Keratinocyte (primary cell): ENCODE measurements at places on chromosomes 5 and 9. TPM values are rescaled to one million over a fixed set of nuclear protein-coding genes. Genes with fewer than 3 reads are reported as not detected.
A peak's percentile ranks its signal among the peaks of the same experiment; 100 is the strongest.

- H3K36me3 ChIP-seq, result no peaks in the 10 kb centered on the region
- H3K4me3 ChIP-seq, result no peak overlapping the region
- H3K4me1 ChIP-seq, result no peaks in the 10 kb centered on the region
- DNase-seq, result no peak
Observed at GRCh38 chr5:174410716-174411478, 313.5 kb upstream of the MSX2 start.

DNA sequence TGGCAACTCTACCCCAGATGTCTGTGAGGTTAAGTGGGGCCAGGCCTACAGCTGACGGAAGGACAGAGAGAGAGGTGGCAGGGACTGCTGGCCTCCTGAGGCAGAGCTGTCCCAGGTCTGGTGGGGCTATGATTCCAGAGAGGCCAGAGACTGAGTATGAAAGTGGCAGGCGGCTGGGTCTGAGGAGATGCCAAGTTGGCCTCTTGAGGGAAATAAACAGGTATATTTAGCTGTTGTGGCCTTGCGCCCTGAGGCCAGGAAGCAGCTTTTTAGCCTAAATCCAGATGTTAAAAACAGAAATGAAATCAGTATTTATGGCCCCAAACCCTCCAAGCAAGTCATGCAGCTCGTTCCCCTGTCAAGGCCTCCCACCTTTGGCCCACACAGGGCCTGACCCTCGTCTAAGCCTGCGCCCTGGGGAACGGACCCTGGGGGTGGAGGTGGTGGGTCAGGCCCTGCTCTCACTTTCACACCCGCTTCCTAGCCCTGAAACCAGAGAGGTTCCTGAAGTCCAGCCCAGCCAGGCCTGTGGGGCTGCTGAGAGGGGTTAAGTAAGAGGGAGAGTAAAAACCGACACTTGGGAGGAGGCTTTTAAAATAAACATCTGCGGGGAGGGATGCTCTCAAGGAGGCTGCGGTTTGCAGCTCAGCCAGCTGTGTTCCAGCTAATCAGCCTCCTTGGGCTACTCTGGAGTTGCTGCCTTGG lies 18.7 kb downstream of the PCDHGC5 start:
- H3K4me1 ChIP-seq, result peaks cover 13% of the 10 kb centered on the region
- H3K36me3 ChIP-seq, result peaks cover 19% of the 10 kb centered on the region
- no peak for DNase-seq
- H3K27ac ChIP-seq, result no peak overlapping the region
- no peak overlapping the region for H3K4me3 ChIP-seq

DNA sequence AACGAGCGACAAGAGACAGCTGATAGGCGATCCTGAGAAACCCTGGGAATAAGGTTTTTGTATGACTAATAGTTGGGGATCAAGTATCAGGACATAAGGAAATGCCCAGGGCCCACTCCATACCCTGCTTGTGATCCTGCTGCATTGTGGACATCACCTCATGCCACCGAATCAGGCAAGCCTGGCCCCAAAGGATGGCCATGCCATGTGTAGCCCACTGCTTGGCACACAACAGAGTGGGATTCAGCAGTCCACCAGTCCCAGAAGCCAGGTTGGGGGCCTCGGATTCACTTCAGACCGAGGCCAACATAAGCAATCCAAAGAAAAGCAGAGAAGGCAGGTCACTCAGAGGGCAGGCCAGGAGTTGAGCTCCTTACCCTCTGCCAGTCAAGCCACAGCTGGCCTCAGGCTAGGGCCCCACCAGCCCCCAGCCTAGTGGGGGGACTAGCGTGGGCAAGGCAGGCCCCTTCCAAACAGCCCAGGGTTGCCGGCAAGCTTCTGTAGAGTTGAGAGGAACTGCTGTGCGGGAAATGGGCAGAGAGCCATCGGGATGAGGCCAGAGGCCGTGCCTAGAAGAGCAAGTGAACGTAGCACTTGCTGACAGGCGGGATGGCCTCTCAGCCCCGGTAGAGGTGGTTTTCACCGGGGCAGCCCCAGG lies 5.0 kb downstream of the NOP16 start:
- no peak for DNase-seq
- H3K27me3 ChIP-seq, result no peaks in the 10 kb centered on the region
- peaks cover 41% of the 10 kb centered on the region for H3K36me3 ChIP-seq

DNA sequence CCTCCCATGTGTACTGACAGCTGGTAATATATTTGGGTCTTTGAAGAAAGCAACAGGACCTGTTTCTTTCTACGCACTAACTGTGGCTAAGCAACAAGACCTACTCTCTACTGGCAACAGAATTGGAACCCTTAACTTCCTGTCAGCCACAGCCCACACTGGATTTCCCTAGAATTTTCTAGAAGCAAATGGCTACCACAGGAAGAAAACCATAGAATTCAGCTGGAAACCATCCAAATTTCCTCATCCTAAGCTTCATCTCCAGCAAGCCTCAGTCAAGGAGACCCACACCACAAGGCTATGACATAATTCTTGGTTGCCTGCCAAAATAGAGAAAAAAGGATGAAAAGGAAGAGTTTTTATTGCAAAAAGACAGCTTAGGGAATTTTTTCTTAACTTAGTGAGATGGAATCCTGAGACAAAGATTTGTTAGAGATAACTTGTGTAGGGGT lies 171.8 kb upstream of the TNC start:
- H3K27me3 ChIP-seq, result no peaks in the 10 kb centered on the region
- no peaks in the 10 kb centered on the region for H3K36me3 ChIP-seq
- DNase-seq, result no peak
- peaks cover 19% of the 10 kb centered on the region for H3K4me1 ChIP-seq
- H3K27ac ChIP-seq, result no peak overlapping the region
- H3K4me3 ChIP-seq, result no peak overlapping the region

The PAX5 gene
- polyA plus RNA-seq, result not detected in 3 replicates

DNA sequence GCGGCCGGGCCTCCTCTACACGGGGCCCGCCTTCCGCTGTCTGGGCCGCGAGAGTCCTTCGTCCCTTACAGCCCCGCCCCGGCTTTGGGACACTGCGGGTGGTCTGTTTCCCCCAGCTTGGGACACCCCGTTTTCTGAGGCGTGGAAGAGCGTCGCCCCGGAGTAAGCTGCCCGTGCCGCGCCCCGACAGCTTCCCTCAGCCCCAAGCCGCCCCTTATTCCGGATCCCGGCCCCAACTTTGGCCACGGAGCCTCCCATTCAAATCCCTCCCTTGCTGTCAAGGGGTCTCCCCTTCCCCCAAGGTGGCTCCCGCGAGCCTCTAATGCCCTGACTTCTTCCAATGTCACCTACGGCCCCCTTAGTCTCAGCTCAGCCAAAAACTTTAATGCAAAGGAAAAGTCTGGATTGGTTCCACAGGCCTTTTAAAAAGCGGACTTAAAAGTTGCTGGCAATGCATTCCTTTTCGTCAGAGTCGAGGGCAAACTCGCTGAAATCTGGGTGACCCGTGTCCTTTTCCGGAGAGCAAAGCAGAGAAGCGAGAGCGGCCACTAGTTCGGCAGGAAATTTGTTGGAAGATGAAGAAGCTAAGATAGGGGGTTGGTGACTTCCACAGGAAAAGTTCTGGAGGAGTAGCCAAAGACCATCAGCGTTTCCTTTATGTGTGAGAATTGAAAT lies 19.8 kb downstream of the EXOSC2 start:
- H3K36me3 ChIP-seq, result no peaks in the 10 kb centered on the region
- H3K4me1 ChIP-seq, result peaks cover 15% of the 10 kb centered on the region
- H3K27ac ChIP-seq, result peak overlapping the region; percentile 91
- DNase-seq, result no peak

The ARID3C gene
- 0.03 to 0.05 TPM in 2 of 3 replicates, not detected in the other for polyA plus RNA-seq

DNA sequence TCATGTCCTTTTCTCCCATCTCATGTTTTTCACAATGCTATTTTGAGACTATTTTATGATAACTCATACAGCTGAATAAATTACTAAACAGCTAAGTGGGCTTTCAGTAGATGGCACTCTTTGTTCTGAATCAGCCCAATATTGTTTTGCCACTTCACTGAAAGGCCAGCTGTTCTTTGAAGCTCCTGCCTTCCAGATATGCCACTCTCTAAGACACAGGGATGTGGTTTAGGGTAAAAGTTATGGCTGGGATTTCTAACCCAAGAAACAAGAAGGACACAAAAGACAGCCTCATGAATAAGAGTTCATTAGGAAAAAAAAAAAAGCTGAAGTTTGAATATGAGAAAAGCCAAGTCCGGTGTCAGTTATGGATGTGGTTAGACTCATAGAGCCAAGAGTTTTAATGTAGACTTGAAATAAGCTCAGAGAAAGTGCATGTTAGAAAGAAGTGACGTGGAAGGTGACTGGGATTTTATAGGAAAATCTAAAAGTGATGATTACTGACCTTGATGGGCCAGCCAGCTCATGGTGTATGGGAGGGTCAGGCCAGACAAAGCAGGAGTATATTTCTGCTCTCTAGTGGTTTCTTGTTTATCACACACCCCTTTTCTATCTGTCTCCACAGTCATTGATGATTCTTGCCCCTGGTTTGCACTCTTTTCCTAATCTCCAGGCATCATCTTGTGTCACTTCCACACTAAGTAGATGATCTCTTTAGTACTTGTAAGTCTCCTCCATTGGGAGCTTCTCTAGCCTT lies 488.5 kb downstream of the NR2F1-AS1 start:
- no peaks in the 10 kb centered on the region for H3K36me3 ChIP-seq
- no peak overlapping the region for H3K4me3 ChIP-seq
- H3K27ac ChIP-seq, result no peak overlapping the region
- no peaks in the 10 kb centered on the region for H3K27me3 ChIP-seq
- no peak for DNase-seq

GRCh38 chr5:64587370-64587769 lies 81.6 kb downstream of the RGS7BP start:
- no peaks in the 10 kb centered on the region for H3K36me3 ChIP-seq
- no peak overlapping the region for H3K4me3 ChIP-seq
- H3K27me3 ChIP-seq, result no peaks in the 10 kb centered on the region
- DNase-seq, result no peak
- H3K4me1 ChIP-seq, result no peaks in the 10 kb centered on the region
- no peak overlapping the region for H3K27ac ChIP-seq

DNA sequence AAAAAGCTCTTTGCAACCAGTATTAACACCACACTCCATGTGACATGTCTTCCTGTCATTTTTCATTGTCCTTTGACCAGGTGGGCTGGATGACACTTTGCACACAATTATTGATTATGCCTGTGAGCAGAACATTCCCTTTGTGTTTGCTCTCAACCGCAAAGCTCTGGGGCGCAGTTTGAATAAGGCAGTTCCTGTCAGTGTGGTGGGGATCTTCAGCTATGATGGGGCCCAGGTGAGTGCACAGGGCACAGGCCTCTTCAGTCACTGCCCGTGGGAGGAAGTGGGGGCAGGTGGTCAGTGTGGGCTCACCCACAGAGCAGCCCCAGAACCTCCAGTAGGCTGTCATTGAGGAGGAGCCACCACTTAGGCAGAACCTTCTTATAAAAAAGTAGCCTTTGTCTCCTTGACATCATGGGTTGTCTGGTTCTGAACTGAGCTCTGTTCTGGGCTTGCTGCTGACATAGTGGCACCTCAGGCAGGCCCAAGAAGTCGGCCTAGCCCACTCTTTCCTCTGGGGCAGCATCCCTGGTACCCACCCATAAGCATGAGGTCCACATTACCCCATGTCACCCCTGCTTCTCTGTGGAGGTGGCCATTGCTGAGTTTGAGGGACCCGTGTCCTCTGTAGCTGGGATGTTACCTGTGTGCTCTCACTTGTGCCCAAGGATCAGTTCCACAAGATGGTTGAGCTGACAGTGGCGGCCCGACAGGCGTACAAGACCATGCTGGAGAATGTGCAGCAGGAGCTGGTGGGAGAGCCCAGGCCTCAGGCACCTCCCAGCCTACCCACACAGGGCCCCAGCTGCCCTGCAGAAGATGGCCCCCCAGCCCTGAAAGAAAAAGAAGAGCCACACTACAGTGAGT lies 39.3 kb downstream of the SECISBP2 start:
- DNase-seq, result no peak
- no peak overlapping the region for H3K4me3 ChIP-seq
- H3K36me3 ChIP-seq, result peaks cover 34% of the 10 kb centered on the region
- H3K27me3 ChIP-seq, result no peaks in the 10 kb centered on the region

GRCh38 chr9:92660266-92660665 lies 9.7 kb downstream of the IPPK start:
- no peak for DNase-seq
- H3K36me3 ChIP-seq, result peaks cover 18% of the 10 kb centered on the region
- no peaks in the 10 kb centered on the region for H3K27me3 ChIP-seq
- H3K4me1 ChIP-seq, result peaks cover 20% of the 10 kb centered on the region
- H3K4me3 ChIP-seq, result no peak overlapping the region

DNA sequence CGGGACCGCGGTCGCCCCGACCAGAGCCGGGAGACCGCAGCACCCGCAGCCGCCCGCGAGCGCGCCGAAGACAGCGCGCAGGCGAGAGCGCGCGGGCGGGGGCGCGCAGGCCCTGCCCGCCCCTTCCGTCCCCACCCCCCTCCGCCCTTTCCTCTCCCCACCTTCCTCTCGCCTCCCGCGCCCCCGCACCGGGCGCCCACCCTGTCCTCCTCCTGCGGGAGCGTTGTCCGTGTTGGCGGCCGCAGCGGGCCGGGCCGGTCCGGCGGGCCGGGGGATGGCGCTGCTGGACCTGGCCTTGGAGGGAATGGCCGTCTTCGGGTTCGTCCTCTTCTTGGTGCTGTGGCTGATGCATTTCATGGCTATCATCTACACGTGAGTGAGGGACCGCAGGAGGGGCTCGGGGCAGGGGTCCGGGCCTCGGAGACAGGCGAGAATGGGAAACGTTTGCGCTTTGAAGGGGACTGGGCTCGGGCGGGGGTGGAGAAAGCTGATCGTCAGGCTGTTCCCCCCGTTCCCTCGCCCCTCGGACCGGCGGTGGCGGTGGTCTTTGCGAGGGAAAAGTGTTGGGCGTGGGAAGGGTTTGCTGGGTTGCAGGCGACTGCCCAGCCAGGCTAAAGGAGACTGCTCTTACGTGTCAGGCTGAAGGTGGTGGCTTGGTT lies 457 bp downstream of the UGCG start:
- no peaks in the 10 kb centered on the region for H3K27me3 ChIP-seq
- H3K27ac ChIP-seq, result peak overlapping the region; percentile 96
- H3K4me3 ChIP-seq, result peak overlapping the region; percentile 83
- H3K36me3 ChIP-seq, result no peaks in the 10 kb centered on the region
- no peak for DNase-seq

DNA sequence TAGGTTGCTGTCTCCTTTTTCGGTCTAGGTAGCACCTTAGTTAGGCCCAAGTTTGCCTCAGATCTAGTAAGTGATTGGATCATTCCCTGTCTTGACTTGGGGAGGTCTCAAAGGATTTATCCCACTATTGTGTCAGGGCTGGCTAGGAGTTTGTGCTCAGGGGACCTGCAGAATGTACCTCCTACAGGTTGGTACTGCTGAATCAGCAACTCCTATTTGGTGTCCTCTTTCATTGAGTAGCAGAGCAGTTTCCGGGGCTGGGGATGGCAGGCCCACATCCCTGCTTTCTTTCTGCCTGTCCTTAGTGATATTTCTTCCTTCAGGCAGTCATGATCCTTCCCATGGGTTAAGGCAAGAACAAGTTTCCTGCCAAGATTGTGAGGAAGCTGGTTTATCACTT lies 192.9 kb upstream of the CCNH start:
- H3K4me3 ChIP-seq, result no peak overlapping the region
- no peak for DNase-seq
- no peaks in the 10 kb centered on the region for H3K4me1 ChIP-seq
- H3K27ac ChIP-seq, result no peak overlapping the region
- no peaks in the 10 kb centered on the region for H3K36me3 ChIP-seq
